ENCODE measurements at places on chromosomes 16 and 17.

DNA sequence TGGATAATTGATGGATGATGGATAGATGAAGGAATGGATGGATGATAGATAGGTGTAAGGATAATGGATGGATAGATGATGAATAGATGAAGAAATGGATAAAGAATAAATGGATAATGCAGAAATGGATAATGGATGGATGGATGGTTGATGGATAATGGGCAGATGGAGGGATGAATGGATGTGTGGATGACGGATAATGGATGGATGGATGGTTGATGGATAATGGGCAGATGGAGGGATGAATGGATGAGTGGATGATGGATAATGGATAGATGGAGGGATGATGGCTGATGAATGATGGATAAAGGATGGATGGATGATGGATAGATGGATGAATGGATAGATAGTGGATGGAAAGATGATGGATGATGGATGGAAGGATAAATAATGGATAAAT is 239.2 kb downstream of the KATNIP start:
- no peak for DNase-seq

DNA sequence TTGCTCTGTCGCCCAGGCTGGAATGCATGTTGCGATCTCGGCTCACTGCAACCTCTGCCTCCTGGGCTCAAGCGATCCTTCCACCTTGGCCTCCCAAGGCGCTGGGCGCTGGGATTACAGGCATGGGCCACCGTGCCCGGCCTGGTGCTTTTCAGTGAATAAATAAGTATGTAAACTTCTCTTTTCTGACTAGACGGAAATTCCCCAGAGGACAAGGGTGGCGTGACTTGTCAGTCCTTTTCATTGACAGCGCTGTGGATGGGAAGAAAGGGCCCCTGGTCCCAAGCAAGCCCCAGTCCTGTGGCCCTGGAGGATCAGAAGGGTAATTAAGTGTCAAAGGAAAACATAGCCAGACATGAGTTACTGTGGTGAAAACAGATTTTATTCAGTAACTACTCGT is 9.6 kb upstream of the SPN start:
- no peak for DNase-seq

DNA sequence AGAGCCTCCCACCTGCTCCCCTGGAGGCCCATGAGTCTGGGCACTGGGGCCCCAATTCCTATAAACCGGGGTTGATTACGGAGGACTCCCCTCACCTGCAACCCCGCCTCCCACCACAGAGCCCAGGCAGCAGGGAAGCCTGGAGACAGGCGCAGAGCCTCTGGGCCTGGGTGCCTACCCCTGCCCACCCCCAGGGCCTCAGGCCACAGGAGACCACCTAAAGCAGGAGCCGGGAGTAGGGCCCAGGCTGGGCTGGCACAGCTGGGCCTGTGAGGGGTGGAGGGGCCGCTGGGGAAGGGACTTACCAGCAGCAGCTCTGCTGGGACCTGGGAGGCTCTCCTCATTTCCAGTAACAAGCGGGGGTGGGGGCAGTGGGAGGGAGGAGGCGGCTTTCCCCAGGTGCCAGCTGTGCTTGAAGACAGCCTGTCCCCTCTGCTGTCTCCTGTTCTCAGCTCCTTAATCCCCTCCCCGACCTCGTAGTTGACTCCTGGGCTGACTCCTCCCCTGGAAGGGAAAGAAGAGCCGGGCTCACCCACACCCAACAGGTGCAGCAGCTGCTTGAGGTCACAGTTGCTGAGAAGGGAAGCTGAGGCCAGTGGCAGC is 46.8 kb downstream of the TMEM235 start:
- DNase-seq, result no peak

DNA sequence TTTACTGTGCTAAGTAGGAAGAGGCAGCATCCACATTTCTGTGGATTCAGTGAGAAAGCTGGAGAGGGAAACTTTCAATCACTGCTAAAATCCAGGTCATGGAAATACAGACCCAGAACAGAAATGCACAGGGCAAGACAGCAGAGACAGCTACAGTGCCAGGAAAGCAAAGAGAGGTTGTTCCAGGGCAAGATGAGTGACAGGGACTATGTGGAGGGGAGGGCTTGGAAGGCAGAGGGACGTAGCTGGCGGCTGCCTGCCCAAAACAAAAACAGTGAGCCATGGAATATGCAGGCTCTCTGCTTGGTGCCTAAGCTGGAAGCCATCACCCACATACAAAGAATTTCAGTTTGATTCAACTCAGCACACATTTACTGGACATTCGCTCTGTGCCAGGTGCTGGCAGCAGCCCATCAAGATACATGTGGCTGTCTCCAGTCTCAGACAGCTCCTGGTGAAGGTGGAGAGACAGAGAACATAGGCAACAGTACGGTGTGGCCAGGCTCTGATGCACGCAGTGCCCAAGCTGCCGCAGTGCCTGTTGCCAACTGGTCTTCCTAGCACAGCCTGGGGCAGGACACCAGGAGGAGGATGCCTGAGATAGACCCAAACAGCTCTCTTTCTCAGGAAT is 88.7 kb downstream of the AIPL1 start:
- DNase-seq, result no peak

DNA sequence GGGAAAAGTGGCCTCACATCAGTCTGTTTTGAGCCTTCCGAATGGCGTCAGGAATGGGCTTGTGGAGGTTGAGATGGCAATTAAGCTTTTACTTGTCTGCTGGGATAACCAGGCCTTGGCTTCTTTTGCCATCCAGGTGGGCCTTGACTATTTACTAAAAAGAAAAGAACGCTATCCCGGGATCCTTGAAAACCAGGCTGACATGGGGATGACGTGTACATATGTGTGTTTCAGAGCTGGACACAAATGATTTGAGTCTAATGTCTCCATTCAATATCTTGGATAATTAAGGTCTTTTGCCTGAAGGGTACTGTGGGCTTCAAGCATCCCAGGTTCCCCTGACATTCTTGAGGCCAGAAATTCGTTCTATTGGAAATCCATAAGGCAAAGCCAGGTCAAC is 32.6 kb upstream of the HOXB13 start:
- DNase-seq, result no peak

GRCh38 chr16:11913425-11914079 is 2.2 kb downstream of the GSPT1 start:
- no peak for DNase-seq

- DNase-seq, result no peak
Observed at GRCh38 chr17:49555495-49556222, 20.0 kb upstream of the NXPH3 start.

GRCh38 chr17:28390141-28390540 is 15.9 kb downstream of the SLC46A1 start:
- no peak for DNase-seq

DNA sequence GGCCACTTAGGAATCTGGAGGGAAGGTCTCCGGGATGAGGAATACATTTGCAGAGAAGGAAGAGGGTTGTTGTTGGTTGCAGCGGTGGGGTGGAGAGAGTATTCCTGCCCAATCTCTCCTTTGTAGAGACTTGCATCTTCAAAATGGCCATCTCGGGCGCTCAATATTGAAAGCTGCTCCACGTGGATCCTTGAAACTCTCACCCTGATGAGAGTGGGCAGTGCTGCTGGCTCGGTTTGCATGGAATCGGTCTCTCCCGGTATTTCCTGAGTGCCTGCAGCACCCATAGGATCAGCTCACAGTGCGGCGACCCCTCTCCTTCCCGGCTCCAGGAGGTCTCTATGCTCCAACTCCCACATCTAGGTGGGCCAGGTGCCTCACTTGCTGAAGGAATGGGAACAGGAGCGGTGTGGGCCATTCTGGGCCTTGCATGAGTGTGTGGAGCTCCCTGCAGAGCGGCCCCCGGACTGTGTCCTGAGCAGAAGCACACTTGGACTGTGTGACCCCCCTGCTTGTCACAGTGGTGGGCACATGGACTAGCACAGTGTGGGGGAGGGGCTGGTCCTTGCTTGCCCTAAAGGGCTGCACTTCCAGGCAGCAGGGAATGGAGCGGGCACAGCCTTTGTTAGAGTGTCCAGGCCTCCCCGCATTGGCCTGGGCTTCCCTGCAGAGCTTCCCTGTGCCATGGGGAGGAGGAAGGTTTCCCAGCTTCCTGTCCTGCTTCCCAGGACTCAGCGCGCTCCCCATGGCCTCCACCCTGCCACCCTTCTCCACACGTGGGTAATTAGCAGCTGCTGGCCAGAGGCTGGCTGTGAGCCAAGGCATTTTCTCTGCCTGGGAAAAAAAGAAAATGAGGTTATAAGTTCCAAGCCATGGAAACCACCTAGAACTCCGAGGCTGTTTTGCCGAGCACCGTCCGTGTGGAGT is 139.3 kb downstream of the IRF8 start:
- peak; percentile 49 for DNase-seq

DNA sequence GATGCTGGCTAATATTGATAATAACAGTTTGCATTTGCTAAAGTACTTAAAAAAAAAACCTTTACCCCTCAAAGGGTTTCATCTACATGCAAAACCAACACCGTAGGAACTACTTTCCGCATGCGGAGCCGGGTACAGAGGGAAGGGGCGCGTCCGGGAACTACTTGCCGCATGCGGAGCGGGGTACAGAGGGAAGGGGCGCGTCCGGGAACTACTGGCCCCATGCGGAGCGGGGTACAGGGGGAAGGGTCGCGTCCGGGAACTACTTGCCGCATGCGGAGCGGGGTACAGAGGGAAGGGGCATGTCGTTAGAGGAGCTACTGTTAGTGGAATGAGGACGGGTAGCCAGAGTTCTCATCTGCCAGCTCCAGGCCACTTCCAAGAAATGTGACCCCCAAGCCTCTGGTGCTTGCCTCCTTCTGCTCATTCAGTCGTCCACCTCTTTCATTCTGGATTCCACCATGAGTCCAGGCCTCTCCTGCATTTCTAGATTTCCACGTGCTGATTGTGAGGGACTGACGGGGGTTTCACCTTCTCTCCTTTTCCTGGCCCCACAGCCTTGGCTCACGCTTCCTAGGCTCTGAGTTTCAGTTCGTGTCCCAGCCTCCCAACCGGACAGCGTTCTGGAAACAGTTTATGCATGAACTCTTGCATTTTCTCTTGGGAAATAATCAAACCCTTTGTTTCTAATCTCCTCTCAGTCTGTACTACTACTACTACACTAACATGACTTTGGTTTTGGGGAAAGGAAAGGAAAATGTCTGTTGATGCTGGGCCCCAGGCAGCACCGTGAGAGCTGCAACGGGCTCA is 26.9 kb downstream of the MINK1 start:
- no peak for DNase-seq

DNA sequence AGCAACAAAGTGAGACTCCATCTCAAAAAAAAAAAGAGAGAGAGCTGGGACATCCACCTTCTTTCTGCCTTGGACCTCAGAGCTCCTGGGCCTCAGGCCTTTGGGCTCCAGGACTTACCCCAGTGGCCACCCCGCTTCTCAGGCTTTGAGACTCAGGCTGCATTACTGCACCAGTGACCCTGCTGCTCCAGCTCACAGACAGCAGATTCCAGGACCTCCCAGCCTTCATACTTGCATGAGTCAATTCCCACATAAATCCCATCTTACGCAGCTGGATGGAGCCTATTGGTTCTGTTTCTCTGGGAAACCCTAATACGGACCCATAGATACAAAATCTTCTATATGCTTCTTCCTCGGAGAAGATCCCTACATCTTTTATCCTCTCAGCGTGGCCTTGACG is 2.1 kb upstream of the CEP295NL start:
- DNase-seq, result no peak

GRCh38 chr17:57368637-57369336 is 112.5 kb downstream of the MSI2 start:
- DNase-seq, result no peak

- no peak for DNase-seq
Observed at GRCh38 chr17:16215965-16216316, 607 bp upstream of the NCOR1 start.

DNA sequence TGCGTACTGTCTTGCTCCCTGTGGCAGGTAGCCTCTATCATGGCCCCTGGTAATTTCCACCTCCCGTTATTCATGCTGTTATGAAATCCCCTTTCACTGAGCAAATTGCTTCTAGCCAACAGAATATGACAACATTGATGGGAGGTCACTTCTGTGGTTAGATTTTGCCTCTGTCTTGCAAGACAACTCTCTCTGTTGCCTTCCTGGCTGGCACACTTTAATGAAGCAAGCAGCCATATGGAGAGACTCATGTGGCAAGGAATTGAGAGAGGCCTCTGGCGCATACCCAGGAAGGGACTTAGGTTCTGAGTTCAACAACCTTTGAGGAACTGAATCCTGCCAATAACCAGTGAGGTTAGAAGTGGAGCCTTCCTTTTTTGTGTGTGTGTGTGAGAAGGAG is 51.8 kb upstream of the GPRC5B start:
- no peak for DNase-seq

DNA sequence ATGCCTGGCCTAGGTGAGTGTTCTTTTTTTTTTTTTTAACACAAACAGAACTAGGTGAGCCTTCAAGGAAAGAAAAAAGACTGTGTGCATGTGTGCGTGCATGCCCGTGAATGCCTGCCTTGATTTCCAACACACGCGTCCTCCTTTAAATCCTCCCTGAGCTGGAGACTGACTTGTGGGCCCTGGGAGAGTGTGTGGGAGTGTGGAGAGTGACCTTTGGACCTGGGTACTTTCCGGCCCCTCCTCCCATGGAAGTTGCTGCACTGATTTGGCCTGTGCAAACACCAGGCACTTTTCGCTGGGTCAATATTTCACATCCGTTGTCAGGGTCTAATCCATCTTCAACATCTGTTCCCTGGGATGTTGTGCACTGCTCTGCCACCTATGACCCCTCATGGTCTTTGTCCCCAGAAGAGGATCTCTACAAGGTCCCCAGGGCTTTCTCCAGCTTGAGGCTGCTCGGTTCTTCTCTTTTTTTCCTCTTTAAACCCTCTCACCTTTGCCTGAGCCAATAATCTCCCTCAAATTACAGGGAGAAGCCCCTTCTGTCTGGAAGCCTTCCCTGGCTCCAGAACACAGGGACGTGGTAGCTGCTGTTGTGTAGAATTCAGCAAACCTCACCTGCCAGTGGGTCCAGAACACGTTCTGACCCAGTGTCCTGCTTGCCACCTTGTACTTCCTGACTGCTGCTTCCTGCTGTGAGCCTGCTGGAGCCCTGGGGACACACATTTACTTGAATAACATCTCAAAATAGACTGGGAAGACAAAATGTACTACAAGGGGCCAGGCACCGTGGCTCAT is 20.8 kb upstream of the ATP5MC1 start:
- DNase-seq, result peak; percentile 18

- DNase-seq, result no peak
Observed at GRCh38 chr17:65667656-65668055, 106.2 kb upstream of the AXIN2 start.

DNA sequence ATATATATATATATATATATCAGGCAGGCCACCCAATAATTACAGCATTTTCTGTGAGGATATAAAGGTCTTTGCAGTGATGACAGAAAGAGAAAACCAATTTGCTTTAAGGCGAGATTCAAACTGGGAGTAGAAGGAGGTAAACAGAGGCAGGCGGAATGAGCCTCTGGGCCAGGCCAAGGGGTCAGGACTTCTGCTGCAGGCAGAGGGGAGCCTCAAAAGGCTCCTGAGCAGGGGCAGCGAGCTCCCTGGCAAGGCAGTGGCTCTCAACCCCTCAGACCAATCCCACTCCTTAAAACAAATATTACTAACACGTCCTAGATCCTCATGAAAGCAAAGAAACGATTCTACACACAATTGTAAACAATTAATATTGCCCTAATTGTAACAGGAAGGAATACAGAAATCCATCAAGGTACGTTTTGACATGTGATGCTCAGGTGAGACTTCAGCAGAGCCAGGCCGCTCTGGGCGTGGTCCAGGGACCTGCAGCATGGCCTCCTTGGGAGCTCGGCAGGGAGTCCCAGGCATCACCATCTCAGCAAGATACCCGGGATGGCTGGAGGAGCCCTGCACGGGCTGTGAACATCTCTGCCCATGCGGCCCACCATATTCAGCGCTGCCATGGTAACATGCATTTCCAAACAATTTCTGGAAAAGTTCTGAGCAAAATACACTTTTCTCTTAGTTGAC is 18.4 kb downstream of the FBXO31 start:
- DNase-seq, result no peak

All from lung (tissue), 17 donors.